NCI-H1092 treated with DMSO at 0.1 percent for 48 hours (cell line): ENCODE measurements at places on chromosomes 11 and 22.

DNA sequence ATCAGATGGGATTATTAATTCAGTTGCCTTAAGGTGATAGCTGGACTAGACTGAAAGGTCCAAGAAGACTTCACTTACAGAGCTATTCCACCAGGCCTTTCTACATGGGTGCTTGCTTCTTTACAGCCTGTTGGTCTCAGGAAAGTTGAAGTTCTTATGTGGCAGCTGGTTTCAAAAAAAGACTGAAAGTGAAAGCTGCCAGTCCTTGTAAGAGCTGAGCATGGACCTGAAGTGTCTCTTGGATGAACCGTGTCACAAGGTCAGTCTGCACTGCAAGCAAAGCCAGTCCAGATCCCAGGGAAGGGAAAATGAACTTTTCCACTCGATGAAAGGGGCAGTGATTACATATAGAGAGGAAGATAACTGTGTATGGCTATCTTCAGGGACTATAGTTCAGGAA lies 201.5 kb upstream of the LUZP2 start:
- no peak for DNase-seq

- no peak for DNase-seq
Observed at GRCh38 chr22:44645083-44645482, 56.9 kb upstream of the PRR5 start.

DNA sequence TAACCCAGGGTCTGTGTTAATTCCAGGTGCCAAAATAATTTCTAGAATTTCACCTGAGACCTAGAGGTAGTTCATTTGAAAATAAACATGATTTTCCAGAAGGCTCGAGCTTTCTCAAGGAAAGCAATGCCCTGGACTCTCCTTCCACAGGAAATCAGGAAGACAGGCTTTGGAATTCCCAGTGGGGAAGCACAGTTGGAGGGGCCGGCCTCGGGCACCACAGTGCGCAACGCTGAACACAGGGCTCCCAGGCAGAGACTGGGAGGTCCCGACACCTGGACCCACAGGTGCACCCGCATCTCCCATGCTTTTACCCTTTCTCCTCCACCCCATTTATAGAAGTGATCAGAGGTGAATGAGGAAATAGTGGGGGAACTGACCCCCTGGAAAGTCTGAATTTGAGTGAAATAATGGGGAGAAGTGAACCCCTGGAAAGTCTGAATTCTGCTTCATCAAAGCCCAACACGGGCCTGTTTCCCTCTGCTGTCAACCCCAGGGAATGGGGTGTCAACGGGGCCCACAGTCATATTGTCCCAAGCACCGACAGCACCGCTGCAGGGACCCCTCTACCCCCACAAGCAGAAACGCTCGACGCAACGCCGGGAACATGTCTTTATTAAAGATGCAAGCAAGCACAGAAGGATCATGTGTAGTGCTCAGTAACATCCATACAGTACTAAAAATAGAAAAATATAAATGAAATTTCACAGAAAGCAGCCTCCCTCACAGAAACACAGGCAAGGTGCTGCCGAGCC lies 12.0 kb upstream of the EFCAB6 start:
- no peak for DNase-seq

- no peak for DNase-seq
Observed at GRCh38 chr11:84549217-84549616, 1077.9 kb downstream of the DLG2 start.

DNA sequence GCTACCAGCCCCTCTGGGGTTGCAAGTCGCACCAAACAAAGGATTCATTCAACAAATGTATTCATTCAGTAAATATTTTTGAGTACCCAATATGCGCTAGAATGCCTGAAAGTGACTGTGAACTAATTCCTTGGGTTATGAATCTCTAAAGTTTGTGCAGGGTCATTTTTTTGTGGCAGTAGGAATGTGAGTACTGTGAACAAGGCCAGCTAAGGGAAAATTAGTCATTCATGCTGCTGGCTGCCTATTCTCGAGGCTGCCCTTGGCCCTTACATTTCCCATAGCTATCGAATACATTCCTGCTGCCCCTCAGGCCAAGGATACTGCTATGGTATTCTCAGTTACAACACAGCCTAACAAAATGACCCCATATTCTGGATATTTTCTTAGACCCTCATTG lies 141.6 kb downstream of the TRPC6 start:
- DNase-seq: no peak

DNA sequence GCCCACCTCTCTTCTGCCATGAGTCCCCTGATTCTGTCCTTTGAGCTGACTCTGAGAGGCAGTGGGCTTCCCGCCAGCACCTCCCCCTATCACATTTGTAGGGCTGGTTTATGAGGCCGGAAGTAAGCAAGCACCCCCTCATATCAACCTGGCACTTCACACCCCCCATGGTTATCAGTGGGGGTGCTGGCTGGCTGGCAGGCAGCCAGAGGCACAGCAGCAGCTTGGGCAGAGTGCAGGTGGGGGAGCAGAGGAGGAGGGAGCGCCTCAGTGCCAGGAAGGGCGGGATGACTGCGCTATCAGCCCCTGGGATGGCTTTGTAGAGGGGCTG lies 22.9 kb upstream of the CHRM4 start:
- peak; percentile 99 for DNase-seq

- peak; percentile 8 for DNase-seq
Observed at GRCh38 chr11:898143-898511, 12.5 kb downstream of the CHID1 start.

DNA sequence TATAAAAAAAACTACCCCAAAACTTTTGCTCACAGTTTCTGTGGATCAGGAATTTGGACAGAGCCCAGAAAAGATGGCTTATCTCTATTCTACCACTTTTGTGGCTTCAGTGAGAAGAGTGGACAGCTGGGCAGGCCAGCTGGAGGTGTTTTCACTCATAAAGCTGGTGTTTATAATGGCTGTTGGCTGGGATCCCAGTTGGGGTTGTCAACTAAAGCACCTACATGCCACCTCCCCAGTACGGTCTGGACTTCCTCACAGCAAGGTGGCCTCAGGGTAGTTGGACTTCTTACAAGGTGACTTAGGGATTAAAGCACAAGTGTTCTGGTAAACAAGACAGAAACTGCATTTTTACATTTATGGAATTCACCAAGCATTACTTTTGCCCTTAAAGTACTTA lies 171.0 kb downstream of the NELL1 start:
- peak; percentile 84 for DNase-seq

DNA sequence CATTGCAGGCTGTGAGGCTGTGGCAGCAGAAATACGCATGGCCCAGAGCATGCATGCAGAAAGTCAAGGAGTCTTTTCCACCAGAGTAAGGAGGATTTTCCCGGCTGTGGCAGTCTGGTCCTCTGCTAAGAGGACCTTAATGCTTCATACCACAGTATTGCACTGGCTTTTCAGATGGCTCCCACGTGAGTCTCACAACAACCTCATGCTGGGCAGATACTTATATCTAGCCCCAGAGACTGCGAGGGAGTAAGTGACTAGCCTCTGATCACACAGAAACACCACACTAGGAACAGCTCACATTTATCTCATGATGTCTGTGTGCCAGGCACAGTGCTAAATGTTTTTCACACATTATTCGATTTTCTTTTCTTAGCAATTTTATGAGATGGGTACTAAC lies 8.0 kb downstream of the CRY2 start:
- DNase-seq: no peak

- DNase-seq: no peak
Observed at GRCh38 chr11:70488171-70488703, 89.9 kb downstream of the CTTN start.

DNA sequence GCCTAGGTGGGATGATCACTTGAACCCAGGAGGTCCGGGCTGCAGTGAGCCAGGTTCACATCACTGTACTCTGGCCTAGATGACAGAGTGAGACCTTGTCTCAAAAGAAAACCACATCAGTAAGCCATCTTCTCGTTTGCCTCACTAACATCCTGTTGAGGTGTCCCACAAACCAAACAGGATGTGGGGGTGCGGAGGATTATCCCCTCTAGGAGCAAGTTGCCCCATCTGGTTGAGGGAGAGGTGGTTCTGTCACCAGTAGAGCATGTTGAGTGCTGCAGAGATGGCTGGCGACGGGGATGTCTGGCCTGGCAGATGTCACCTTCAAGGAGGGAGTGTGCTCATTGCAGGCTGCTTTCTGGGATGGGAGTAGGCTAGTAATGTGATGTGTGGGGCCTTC lies 72.4 kb downstream of the ZNRF3 start:
- DNase-seq: no peak

DNA sequence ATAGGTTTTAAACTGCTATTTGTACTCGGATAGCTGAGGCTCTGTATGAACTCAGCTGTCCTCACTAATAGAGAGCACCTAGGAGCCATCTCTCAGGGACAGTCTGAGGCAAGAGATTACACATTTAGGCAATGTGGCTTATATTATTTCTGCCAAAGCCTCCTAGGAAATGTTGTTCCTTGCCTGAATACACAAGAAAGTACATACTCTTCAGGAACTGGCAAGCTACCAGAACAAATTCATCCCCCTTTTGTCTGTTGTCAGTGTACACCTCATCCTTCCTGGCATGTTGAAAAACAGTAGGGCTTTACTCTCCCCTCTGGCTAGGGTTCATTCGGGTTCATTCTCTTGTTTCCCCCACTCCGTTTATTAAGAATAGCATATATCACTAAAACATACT lies 615.9 kb upstream of the FAT3 start:
- peak; percentile 8 for DNase-seq

- DNase-seq: no peak
Observed at GRCh38 chr11:3120071-3120792, 44.9 kb downstream of the OSBPL5 start.

GRCh38 chr22:29617922-29618629 lies 14.6 kb downstream of the NF2 start:
- DNase-seq: no peak

- DNase-seq: no peak
Observed at GRCh38 chr11:13315517-13316432, 38.2 kb downstream of the BMAL1 start.

- no peak for DNase-seq
Observed at GRCh38 chr11:81941998-81942397, 791.7 kb downstream of the FAM181B start.

GRCh38 chr22:27670701-27671412 lies 130.7 kb downstream of the MN1 start:
- DNase-seq: no peak

DNA sequence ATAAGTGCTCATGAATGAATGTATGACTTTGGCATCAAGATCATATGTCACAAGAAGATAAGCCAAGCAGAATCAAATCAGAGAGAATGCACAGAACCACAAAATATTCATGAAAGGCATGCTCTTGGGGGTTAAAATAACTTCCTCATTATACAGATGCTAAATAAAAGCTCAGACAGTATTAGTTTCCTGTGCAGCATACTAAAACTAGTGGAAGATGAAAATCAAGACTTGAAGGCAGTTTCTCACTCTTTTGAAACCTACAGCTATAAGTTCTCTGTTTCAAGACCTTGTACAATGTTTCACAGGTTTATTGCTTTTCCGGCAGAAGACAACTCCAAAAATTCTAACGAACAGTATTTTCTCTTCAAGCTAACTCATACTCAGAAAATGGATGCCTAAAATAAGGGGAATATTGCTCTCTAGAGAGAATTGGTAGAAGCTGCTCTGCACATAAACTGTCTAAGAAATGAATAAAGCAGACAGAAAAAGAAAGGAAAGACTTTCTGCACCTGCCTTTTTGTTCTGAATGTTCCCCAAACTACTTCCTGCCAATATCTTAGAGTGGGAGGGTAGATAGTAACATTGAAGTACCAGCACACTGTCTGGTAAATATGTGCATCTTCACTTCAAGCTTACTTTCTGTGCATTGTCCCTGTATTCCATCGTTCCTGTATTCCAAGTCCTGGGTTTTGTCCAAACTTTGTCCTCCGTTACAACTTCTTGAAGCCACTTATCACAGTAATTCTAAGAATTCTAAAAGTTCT lies 639.4 kb upstream of the FAT3 start:
- DNase-seq: no peak

- DNase-seq: no peak
Observed at GRCh38 chr11:119087747-119088241, 3.1 kb downstream of the HMBS start.

GRCh38 chr11:57982776-57983175 lies 40.9 kb upstream of the OR9Q1 start:
- DNase-seq: no peak

DNA sequence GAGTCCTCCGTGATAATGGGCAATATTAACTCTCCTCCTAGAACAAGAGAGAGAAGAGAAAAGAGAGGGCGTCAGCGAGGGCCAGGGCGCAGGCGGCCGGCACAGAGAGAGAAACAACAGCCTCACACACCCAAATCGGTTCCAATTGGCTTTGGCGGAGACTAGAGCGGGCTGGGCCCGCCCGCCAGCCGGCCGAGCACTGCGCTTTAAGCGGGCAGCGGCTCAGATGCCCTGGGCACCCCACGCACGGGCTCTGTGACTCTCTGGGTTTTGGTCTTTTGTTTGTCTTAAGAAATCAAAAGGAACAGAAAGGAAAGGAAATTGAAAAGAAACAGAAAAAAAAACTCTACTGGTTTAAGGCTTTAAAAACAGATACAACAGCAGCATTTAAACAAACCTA lies 17.0 kb downstream of the SLC22A12 start:
- DNase-seq: no peak

DNA sequence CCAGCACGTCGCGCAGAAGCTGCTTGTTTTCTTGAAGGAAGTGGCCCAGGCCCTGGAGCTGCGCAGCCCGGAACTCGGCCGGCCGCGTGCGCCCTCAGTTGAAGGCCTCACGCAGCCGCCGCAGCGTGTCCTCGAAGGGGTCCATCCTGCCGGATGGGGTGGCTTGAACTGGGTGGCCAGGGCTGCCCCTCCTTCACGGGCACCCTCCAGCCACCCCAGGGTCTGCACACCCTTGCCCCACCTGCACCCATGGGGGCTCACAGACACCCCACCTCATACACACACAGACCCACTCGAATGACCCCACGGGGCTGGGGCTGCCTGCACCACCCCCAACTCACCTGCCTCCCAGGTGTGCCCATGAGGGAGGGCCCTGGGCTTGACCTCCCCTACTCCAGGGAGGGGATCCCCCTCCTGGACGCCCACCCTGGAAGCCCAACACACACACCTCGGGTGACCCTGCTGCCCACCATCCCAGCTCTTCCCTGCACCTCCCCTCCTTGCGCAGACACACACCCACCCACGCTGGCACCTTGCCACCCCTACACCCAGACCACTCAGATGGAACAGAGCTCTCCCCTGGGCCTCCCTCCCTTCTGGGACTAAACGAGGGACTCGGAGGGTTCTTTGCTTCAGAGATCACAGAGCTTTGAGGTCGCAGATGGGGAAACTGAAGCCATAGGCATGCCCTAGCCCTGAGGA lies 6.8 kb downstream of the ALDH3B2 start:
- DNase-seq: no peak

DNA sequence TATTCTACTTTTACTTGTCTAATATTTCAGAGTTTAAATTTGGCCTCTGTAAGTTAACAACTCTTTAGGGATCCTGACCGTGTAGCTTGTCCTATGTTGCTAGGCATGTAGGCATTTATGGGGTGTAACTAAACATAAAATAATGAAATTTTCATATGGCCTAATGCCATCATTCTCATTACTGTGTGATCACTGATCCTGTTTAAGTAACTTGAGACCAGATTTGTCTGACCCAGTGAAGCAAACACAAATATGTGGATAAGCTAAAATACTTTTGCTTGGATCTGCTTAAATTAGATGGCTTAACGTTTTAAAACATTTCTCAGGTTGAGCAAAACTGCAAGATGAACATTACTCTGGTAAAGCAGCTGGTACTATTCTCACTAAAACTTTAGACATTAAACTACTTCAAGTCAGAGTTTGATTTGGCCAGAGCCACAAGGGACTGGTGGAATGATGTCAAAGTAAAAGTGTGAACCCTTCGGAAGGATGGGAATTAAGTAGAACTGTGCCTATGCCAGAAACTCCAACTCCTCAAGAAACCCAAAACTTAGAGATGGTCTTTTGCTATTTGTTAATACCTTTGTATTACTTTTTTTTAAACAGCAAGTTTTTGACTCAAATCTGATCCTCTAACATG lies 12.5 kb downstream of the QSER1 start:
- DNase-seq: no peak
